Psoas muscle (tissue), 8 donors: ENCODE measurements at places on chromosomes 12 and 14. TPM values are rescaled to one million over a fixed set of nuclear protein-coding genes. Genes with fewer than 3 reads are reported as not detected.
A peak's percentile ranks its signal among the peaks of the same experiment; 100 is the strongest.

- no peak overlapping the region for H3K4me3 ChIP-seq
- H3K4me1 ChIP-seq = no peaks in the 10 kb centered on the region
- no peak overlapping the region for H3K27ac ChIP-seq
- no peaks in the 10 kb centered on the region for H3K36me3 ChIP-seq
- H3K27me3 ChIP-seq = peaks cover 2% of the 10 kb centered on the region
- no peak for DNase-seq
Observed at GRCh38 chr14:78367355-78367754, 197.2 kb downstream of the NRXN3 start.

DNA sequence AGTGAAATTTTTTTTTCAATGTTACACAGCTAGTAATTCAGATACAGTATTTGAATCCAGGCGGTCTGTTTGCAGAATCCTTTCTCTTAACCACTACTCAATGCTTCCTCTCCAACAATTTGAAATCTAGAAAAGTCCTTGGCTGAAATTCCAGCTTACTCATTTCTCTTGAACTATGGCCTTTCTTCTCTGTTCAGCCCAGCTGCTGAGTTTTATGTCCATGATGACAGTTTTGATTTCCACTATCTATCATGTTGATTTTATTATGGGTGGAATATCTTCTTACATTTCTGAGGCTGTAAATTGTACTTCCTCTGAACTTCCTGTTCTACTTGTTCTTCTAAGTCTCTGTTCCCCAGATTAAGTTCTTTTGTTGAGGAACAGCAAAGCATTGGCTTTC lies 315.3 kb downstream of the DIO2 start:
- no peak overlapping the region for H3K4me3 ChIP-seq
- H3K4me1 ChIP-seq = no peaks in the 10 kb centered on the region
- H3K27ac ChIP-seq = no peak overlapping the region
- H3K27me3 ChIP-seq = no peaks in the 10 kb centered on the region

GRCh38 chr14:24695265-24696241 lies 61.6 kb upstream of the GZMB start:
- H3K27me3 ChIP-seq = no peaks in the 10 kb centered on the region
- no peaks in the 10 kb centered on the region for H3K36me3 ChIP-seq
- no peaks in the 10 kb centered on the region for H3K4me1 ChIP-seq
- H3K27ac ChIP-seq = peak overlapping the region; percentile 5
- H3K4me3 ChIP-seq = no peak overlapping the region

- no peak overlapping the region for H3K27ac ChIP-seq
- H3K4me1 ChIP-seq = no peaks in the 10 kb centered on the region
- DNase-seq = no peak
- H3K4me3 ChIP-seq = no peak overlapping the region
Observed at GRCh38 chr14:79018836-79019235, 848.7 kb downstream of the NRXN3 start.

DNA sequence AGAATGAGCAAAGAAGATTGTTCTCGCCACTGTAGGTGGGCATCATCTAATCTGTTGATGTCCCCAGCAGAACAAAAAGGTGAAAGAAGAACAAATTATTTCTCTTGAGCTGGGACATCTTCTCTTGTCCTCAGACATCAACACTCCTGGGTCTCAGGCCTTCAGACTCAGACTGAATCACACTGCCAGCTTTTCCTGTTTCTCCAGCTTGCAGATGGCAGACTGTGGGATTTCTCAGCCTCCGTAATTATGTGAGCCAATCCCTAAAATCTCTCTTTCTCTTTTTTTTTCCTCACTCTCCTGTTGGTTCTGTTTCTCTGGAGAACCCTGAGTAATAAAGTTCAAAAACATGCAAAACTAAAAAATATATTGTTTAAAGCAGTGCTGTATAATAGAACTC lies 3.7 kb upstream of the TMPRSS12 start:
- H3K4me3 ChIP-seq = no peak overlapping the region
- DNase-seq = no peak

GRCh38 chr12:49288412-49288853 lies 6.5 kb upstream of the PRPH start:
- no peak for DNase-seq
- H3K27me3 ChIP-seq = no peaks in the 10 kb centered on the region
- no peaks in the 10 kb centered on the region for H3K36me3 ChIP-seq

- no peaks in the 10 kb centered on the region for H3K27me3 ChIP-seq
- DNase-seq = no peak
- no peak overlapping the region for H3K4me3 ChIP-seq
Observed at GRCh38 chr14:61179796-61180398, 101.2 kb downstream of the TMEM30B start.

- no peaks in the 10 kb centered on the region for H3K4me1 ChIP-seq
- no peak for DNase-seq
- no peaks in the 10 kb centered on the region for H3K36me3 ChIP-seq
- H3K27ac ChIP-seq = no peak overlapping the region
- H3K27me3 ChIP-seq = no peaks in the 10 kb centered on the region
Observed at GRCh38 chr14:101595887-101596721, 34.8 kb downstream of the DIO3 start.

GRCh38 chr14:101290611-101291010 lies 270.7 kb upstream of the DIO3 start:
- H3K36me3 ChIP-seq = no peaks in the 10 kb centered on the region
- H3K27ac ChIP-seq = no peak overlapping the region
- no peaks in the 10 kb centered on the region for H3K4me1 ChIP-seq
- no peaks in the 10 kb centered on the region for H3K27me3 ChIP-seq
- DNase-seq = no peak

DNA sequence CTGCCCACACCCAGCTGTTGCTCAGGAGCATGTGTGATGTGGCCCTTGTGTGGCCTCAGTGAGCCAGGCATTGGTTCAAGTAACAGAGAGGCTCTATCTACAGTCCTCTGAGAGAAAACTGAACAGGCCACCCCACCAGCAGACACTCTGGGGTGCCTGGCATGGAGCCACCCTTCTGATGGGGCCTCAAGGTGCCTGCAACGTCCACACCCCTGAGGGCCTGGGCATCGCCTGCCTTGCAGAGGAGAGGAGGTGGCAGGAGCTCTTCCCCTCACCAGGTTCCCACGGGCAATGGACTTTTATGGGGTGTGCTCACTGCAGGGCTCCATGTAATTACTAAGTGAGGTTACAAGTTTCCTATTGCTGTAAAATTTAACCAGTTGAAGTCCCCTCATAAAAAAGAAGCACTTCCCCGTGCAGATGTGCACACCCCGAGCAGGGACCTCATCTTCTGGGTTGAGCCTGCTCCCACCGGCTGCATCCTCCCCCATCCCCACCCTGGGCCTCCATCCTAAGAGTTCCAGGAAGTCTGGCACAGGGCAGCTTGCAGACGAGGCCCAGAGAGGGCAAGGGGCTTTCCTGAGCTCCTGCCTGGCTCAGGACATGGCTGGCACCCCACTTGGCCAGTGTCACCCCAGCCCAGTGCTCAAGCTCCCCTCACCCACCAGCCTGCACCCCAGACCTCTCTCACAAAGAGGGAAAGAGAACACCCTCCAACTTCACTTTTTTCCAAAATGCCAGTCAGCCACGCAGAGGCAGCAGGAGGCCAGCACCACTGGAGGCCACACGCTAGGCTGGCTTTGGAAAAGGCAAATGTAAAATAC lies 270.4 kb upstream of the RTL1 start:
- no peaks in the 10 kb centered on the region for H3K27me3 ChIP-seq
- no peak for DNase-seq
- no peaks in the 10 kb centered on the region for H3K36me3 ChIP-seq
- H3K4me1 ChIP-seq = no peaks in the 10 kb centered on the region

DNA sequence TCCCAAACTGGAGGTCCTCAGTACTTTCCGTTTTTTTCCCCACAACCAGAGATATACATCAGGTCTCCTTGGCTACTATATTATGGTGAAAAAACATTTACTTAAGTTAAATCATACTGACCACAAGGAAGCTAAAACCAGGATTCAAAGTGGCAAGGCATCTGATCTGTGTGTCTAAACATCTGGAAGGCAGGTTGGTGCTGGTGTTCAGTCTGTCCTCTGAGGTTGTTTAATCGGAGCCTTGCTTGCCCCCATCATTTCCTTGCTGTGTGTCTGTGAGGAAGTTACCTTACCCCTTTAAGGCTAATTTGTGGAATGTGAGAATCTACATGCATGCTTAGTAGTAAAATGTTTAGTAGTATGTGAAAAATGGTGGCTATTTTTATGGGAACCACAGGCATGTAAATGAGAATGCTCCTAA lies 75.6 kb downstream of the GALNT4 start:
- peaks cover 9% of the 10 kb centered on the region for H3K4me1 ChIP-seq
- H3K27ac ChIP-seq = no peak overlapping the region
- no peak for DNase-seq

- no peaks in the 10 kb centered on the region for H3K27me3 ChIP-seq
- no peak overlapping the region for H3K4me3 ChIP-seq
- H3K27ac ChIP-seq = no peak overlapping the region
- no peaks in the 10 kb centered on the region for H3K4me1 ChIP-seq
- peaks cover 9% of the 10 kb centered on the region for H3K36me3 ChIP-seq
Observed at GRCh38 chr14:91229743-91230200, 14.7 kb downstream of the GPR68 start.

DNA sequence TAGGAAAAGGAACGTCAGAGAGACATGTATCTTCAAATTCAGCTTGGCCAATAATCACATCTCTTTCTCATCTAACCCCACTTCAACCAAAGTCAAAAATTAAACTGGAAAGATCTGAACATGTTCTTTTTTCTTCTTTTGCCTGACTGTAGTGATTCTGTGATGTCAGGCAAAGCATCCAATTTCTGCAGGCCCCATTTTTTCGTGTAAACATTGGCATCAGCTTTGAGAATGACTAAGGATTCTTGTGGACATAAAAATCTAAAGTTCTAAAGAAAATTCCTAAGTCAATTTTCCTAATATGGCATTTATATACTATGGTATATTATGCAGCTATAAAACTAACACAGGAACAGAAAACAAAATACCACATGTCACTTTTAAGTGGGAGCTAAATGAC lies 89.1 kb downstream of the STXBP6 start:
- no peak overlapping the region for H3K27ac ChIP-seq
- H3K4me1 ChIP-seq = peaks cover 2% of the 10 kb centered on the region
- no peaks in the 10 kb centered on the region for H3K27me3 ChIP-seq
- H3K36me3 ChIP-seq = no peaks in the 10 kb centered on the region
- no peak for DNase-seq
- H3K4me3 ChIP-seq = no peak overlapping the region

GRCh38 chr14:24475261-24475660 lies 32.7 kb upstream of the SDR39U1 start:
- no peak overlapping the region for H3K27ac ChIP-seq
- DNase-seq = no peak
- H3K4me1 ChIP-seq = no peaks in the 10 kb centered on the region
- no peaks in the 10 kb centered on the region for H3K27me3 ChIP-seq

GRCh38 chr12:108683906-108684556 lies 47.3 kb downstream of the CORO1C start:
- peaks cover 73% of the 10 kb centered on the region for H3K4me1 ChIP-seq
- H3K4me3 ChIP-seq = no peak overlapping the region
- H3K27ac ChIP-seq = peak overlapping the region; percentile 25
- no peaks in the 10 kb centered on the region for H3K27me3 ChIP-seq

DNA sequence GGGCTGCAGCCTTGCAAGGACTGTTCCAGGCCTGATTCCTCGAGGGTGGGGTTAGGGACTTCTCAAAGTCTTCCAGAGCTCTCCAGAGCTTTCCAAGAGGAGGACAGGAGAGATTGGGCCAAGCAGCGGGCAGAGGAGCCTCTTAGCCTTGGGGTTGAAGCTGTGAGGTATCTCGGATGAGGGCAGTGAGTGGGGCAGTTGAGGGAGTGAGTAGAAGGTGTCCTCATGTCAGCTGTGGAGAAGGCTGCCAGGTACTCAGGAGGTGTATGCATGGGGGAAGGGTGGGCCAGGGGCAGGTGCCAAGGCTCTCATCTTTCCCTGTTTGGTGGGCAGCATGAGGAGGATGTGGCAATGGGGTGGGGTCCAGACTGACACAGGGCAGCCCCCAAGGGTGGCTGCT lies 7.7 kb downstream of the KRT83 start:
- H3K27me3 ChIP-seq = no peaks in the 10 kb centered on the region
- DNase-seq = no peak
- no peak overlapping the region for H3K4me3 ChIP-seq
- no peak overlapping the region for H3K27ac ChIP-seq
- H3K4me1 ChIP-seq = peaks cover 5% of the 10 kb centered on the region

The KLRF1 gene
- not detected for total RNA-seq

The APOF gene
- total RNA-seq = not detected

The AEBP2 gene
- total RNA-seq = 23.3 TPM
